ENCODE measurements at places on chromosomes 2 and 18.

GRCh38 chr2:150575861-150576260, 88.4 kb upstream of the RND3 start:
- no peak for DNase-seq

DNA sequence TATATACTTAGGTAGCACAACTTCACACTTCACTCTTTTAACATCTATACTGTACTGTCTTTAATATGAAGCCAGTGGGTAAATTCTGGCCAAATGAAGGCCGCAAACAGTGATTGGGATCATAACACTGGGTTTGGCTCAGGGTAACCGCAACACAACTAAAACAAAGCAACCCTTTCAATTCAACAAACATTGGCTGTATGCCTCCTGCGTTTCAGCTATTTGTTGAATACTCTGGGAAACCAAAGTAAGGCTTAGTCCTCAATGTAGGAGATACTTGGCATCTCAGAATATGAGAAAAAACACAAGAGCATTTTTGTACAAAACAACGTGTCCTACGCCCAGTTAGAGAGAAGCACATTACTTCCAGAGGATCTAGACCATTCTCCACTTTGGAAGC, 693.3 kb upstream of the KLHL29 start:
- DNase-seq, result no peak

DNA sequence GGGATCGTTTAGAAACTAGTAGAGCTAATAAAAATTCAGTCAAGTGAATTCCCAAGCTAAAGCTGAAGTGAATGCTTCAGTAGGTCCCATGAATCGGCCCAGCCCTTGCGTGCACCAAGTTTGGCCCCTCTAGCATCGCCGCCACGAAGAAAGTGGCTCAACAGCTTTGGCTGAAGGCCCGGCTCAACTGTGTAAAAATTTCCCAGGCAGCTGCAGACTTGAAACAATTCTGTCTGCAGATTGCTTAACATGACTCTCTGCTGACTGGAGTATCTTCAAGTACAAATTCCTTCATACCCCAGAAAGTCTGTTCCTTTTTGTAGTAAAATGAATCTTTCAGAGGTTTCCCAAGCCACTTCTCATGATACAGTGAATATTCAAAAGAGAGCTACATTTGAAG, 32.7 kb downstream of the ALMS1 start:
- no peak for DNase-seq

GRCh38 chr2:217790681-217791392, 212.0 kb downstream of the TNS1 start:
- DNase-seq, result no peak

GRCh38 chr2:236167297-236168109, 683 bp downstream of the GBX2 start:
- no peak for DNase-seq

GRCh38 chr2:151182396-151182795, 79.3 kb downstream of the RBM43 start:
- DNase-seq, result no peak

GRCh38 chr2:164773635-164774034, 68.0 kb downstream of the COBLL1 start:
- no peak for DNase-seq

DNA sequence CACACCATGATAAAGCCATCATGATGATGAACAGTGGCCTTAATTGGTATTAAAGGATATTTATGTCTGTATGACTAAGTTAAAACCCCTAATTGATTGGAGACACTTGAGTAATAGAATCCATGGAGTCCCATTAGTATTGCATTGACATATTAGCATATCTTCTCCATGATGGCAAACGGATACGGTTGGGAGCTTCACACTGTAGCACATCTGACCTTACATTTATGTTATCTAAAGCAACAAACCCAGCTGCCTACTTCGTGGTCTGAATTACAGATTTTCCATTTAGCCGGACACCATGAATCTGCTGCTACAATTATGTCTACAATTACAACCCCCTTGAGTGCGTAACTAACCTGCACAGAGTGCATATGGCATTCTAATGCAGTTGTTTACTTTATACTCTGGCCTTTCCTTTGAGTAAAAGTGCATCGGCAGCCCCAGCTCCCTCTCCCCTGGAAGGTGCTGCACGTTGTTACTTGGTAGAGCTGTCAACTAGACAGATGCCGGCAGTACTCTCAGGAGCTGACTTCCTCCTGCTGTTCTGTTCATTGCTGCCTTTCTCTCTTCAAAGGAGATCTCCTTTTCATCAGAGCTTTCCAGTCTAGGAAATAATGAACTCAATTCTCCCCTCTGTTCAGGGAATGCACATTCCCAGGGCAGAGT, 92.1 kb downstream of the LRRC30 start:
- no peak for DNase-seq

DNA sequence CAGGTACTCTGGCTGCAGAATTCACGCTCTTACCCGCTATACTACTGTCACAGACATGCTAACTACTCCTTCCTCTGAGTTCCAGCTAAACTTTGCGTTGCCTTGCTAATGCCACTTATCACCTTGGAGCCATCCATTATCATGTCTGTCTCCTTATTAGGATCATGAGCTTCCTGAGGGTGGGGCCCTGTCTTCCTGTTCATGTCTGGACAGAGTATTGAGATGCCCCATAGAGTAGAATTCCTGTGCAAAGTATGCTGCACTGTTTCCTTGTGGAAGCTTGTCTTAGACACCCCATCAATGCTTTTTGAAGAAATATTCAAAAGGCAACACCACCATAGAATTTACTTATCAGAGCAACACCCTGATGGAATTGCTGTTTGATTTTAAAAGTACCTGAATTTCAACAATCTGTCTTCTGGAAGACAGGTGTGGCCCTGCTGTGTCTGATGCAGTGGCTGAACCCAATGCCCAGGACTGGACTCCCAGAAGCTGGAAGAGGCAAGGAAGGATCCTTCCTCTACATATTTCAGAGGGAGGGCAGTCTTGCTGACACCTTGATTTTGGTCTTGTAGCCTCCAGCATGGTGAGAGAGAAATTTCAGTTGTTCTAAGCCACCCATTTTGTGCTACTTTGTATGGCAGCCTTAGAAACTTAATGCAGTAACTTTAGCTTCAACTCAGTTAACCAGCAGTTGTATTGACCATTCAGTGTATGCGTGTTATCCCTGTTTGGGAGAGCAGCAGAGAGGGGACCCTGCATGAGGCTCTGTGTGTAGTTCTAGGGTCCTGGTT, 5.6 kb downstream of the LAMA3 start:
- DNase-seq, result no peak

DNA sequence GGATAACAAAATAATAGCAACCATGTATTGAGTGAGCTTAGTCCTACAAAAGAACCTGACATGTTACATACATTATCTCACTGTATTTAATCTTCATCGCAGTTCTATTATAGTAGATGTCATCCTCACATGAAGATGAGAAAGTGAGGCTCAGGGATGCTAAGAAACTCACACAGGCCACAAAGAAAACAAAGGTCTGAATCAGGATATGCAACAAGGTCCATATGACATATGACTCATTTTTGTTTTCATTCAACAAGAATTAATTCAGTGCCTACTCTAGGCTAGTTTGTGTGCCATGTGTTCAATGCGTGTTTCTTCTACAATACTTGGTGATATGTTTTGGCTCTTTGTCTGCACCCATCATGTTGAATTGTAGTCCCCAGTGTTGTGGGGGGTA, 219.7 kb upstream of the EPHA4 start:
- DNase-seq, result no peak

DNA sequence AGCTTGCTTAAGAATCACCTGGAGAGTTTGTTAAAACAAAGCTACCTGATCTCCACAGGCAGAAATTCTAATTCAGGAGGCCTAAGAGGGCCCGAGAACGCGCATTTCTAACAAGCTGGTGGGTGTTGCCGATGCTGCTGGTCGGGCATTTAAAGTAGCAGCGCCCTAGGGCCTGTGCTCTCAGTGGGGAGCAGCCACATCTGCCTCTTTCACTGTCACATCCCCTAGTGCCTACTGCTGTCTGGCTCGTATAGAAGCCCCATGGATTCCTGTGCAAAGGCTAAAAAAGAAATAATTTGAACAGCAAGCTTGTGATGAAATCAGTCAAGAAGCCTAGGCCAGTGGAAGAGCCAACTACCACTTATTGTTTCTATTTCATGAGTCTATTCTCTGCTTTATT, 126.7 kb upstream of the SMIM21 start:
- no peak for DNase-seq

DNA sequence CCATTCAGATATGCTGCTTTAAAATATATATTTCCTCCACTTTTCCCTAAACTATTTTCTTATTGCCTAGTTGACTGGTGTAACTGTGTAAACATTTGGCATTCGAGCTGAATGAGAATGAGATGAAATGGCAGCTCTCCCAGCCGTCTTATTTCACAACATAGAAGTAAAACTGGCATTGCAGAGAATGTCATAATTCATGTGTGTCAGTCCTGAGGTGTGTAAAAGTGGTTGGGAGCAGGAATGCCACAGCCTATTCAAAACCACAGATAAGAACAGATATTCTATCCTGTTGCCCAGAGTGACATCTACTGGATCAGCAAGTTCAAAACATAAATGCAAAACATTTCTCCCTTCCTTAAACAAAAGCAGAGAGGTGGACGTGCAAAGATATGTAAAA, 565.5 kb upstream of the CHAC2 start:
- no peak for DNase-seq

GRCh38 chr2:65525616-65526231, 93.3 kb upstream of the SPRED2 start:
- no peak for DNase-seq

DNA sequence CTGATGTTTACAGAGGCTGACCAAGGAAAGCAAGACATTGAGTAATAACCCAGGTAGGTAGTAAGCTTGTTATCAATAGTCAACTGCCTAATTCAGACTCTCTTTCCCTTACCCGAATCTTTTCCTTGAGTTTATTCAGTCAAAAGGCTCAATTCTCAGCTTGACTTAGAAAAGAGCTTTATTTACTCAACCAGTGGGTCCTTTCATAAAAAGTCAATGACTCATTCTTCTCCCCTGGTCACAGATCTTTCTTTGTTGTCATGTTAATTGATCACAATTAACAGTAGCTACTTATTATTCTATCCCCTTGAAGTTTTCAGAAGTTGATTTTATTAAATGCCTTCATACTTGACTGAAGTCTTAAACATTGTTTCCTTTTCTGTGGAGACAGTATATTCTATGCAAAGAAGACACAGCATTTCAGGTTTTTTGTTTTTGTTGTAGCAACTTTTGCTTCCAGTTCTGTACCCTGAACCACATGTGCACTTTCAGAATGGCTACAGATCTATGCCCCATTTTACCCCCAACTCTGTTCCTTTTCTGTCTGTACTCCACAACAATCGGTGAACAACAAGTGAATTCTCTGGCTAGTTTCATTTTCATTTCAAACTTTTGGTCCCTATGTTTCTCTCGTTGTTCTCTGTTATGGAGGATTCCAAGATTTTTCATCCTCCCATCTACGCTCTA, 428.3 kb downstream of the NCKAP5 start:
- no peak for DNase-seq

GRCh38 chr18:13638719-13639595, 87.4 kb downstream of the FAM210A start:
- no peak for DNase-seq

DNA sequence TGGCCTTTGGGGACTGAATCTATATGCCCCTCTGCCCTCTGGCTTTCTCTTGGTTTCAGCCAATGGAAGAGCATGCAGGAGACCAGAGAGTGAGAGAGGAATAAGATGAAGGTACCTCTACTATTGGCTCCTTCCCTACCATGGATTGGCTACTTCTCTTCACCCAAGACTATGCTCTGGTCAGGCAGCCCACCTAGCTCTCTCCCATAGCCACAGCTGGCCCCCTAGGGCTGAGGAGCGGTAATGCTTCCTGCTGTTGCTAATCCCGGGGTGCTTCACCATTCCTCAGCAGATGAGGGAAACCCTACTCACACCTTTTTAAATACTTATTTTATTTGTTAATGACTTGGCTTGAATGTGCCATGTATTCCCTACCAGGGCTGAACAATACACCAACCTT, 142.4 kb downstream of the MREG start:
- DNase-seq, result no peak

DNA sequence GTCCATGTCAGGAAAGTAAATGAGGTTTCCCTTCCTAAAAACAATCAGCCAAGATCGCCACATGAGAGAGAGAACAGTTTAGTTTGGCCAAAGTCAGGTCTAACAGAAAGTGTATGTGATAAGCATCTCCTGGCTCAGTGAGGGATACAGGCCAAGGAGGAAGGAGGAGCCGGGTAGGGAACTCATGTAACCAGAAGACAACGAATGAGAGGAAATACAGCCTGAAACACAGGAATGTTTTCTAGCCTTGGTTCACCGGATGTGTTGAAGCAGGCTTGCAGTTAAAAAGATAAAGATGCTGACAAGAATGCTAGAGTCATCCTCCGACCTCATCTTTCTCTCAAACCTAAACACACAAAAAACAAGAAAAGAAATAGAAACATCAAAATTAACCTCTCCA, 283.9 kb upstream of the SIX2 start:
- DNase-seq, result no peak

GRCh38 chr18:2963048-2963447, 49.9 kb downstream of the LPIN2 start:
- DNase-seq, result no peak

- DNase-seq, result no peak
These were observed 152.5 kb upstream of the POU3F3 start for GRCh38 chr2:104701411-104701911.

- no peak for DNase-seq
These were observed 495 bp upstream of the ASIC4 start for GRCh38 chr2:219513787-219514186.

GRCh38 chr2:215982465-215982875, 30.9 kb downstream of the MREG start:
- no peak for DNase-seq

DNA sequence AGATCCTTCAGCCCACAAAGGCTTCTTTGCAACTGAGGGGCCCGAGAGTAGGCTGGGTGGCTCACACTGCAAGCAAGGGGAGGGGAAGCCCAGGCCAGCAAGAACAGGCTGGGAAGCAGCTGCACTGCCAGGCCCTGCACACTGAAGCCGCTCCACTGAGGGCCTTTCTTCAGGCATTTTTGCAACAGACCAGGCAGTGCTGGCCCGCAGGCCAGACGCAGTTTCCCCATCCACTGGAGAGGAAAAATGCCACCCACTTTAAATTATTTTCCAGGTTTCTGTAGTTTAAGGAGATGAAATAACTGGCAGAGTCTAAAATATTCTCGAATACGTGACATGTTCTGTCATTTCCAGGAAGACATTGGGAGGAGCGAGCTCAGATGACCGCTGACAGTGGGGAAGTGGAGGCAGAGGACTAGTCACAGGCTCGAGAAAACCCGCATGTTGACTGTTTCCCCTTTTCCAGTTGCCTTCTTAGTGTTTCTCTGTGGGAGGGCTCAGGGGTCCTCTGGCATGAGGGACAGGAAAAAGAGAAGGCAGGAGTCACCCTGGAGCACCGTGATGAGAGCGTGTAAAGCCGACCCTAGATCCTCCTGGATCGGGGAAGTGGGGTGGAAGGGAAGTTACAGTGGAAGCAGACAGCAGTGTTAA, 53.3 kb upstream of the B3GNT7 start:
- no peak for DNase-seq

All from stimulated activated CD4-positive, alpha-beta T cell treated with anti-CD3 and anti-CD28 coated beads, Interleukin-12 subunit alpha, Interleukin-12 subunit beta, amount 100 ng/mL, for 4 hours (primary cell).